Neural crest cell (in vitro differentiated cells): ENCODE measurements at places on chromosomes 7 and 10.

- no peak for DNase-seq
Observed at GRCh38 chr7:70654146-70654545, 477.8 kb upstream of the GALNT17 start.

DNA sequence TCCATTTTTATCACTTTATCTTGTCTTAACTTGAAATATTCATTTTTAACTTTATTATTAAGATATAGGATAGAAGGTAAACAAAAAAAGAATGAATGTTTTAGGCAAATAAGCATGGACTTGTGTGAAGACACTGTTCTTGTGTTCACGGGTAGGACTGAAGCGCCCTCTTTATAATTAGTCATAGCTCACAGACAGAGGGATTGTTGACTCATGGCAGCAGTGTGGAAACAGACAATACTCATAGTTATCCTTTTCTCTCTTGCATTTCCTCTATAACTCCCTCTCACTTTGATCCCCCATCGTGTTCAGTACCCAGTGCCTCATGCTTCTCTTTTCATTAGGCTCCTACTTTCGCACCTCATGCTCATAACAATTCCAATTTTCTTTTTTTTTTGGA lies 731.8 kb downstream of the PHTF2 start:
- DNase-seq, result no peak

DNA sequence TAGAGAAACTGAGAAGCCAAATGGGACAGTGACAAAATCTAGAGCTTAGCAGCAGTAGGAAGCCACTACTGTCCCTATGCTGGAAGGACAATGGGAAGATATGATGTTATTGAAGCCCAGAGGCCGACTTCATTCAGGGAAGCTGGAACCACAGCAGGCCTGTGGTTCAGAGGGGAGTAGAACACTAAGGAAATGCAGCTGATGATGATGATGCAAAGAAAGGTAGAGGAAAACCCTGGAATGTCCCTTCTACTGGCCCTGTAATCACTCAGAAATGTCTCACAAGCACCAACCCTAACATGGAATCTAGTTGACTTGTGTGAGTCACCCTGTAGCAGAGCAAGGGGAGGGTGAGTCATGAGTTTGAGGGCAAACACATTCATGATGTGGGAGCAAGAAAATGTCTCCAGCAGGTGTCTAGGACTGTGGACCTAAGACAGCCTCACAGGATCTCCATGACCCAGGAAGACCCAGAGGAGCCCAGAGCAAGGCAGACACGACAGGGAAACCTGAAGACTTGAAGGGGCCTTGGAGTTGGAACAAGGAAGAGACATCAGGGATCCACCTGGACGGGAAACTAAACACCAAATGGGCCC lies 37.0 kb upstream of the LRRC17 start:
- DNase-seq, result no peak

- no peak for DNase-seq
Observed at GRCh38 chr10:48447356-48448215, 141.1 kb downstream of the MAPK8 start.

DNA sequence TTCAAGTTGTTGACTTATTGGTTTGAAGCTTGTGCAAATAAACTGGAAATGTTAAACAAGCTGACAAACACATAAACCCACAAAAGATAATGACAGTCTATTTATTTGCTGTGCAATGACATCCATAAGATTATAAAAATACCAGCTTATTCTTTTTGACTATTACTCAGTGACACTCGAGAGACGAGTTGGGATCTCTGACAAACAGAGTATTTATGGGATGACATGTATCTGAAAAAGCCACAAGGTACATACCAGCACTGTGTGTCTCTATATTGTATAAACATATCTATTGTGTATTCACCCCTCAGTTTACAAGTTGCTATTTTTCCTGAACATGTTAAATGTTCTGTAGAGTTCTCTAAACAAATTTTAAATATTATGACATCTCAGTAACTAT lies 88.9 kb downstream of the CHRM2 start:
- no peak for DNase-seq

DNA sequence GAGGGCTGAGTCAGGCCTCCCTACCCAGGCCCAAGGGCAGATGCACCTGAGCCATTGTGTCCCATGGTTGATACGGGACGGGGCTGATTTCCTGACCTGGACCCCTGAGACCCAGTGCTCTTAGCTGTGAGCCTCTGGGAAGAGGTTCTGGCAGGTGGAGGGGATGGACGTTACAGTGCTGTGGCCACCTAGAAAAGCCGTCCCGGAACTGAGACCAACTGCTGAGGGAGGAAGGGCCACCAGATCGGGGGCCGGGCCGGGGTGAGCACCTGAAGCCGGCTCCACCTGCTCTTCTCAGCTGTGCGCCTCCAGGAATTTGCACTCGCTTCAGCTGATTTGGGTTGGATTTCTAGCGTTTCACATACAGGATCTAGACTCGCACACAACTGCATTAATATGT lies 35.4 kb downstream of the CHST12 start:
- DNase-seq, result no peak

- DNase-seq, result no peak
Observed at GRCh38 chr10:101375076-101375475, 21.1 kb downstream of the BTRC start.

GRCh38 chr7:140697447-140698143 lies 1.1 kb downstream of the NDUFB2 start:
- no peak for DNase-seq

GRCh38 chr10:69201045-69201444 lies 19.1 kb upstream of the HKDC1 start:
- DNase-seq, result no peak

DNA sequence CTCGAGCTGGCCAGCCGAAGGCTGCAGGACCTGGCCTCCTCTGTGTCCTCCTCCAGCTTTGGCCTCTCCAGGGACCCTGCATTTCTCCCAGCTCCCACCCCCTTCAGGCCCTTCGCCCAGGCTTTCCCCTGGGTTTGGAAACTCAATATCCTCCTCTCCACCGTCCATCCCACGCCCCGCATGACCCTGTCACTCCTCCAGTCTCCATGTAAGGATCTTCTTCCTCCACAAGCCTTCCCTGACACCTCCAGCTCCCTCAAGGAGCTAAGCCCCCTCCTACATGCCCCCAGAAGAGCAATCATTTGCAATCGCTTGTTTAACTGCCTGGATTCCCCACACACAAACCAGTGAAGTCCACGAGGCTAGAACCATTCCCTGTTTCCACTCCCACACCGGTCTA lies 24.6 kb upstream of the TMEM213 start:
- DNase-seq, result no peak

- DNase-seq, result no peak
Observed at GRCh38 chr7:114670676-114671075, 251.2 kb upstream of the MDFIC start.

GRCh38 chr10:104304356-104304745 lies 33.9 kb downstream of the ITPRIP start:
- DNase-seq, result no peak

DNA sequence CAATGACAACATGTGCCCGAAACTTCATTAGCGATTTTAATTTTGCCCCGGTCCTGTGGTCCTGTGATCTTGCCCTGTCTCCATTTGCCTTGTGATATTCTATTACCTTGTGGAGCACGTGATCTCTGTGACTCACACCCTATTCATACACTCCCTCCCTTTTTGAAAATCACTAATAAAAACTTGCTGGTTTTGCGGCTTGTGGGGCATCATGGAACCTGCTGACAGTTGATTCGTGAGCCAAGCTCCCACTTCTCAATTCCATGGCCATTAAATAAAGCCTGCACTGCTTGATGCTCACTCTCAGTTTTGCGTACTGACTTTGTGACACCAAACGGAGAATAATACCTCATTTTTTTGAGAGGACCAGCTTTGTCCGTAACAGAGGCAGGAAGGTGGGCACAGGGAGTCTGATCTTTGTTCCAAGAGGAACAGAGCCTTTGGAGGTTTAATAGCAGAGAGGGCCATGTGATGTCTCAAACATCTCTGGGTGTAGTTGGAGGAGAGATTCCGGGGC lies 3.8 kb upstream of the ADAMTS14 start:
- DNase-seq, result no peak

- no peak for DNase-seq
Observed at GRCh38 chr7:138750901-138751464, 46.8 kb upstream of the TMEM213 start.

DNA sequence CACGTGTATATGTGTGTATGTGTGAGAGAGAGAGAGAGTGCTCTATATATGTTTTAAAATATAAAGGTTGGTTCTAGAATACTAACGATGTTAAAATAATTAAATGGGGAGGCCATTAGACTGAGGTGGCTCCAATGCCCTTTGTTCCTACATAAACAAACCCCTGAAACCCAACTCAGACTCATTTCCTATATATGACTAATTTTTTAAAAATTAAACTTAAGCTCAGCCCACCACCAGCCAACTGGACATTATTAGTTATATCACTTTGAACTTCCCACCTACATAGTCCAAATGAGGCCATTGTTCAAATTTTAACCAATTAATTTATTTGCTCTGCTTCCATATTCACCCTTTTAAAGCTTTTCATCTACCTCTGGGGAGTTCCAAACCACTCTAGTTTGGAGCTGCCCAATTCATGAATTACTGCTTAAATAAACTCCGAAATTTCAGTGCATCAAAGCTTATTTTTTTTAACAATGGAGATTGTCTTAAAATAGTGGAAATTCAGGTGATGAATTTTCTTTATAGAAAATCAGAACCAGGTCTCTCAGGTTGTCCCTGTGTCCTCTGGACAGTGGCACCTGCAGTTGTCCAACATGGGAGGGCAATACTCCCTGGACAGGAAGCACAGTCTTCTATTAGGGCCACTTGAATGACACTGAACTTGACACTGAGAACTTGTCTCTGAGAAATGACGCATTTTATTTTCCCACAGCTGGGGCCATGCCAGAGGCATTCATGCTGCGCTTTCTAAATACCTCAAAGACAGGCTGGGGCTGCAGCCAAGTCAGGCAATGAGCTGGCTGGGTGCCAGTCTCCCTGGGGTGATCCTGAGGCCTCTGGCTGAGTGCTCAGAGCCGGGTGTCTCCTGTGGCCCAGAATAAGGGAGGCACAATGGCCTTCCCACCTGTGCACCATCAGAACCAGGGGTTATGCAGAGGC lies 109.5 kb upstream of the TMEM72 start:
- no peak for DNase-seq

GRCh38 chr10:98038288-98038687 lies 7.9 kb upstream of the CRTAC1 start:
- no peak for DNase-seq
